Left lung (tissue), 14 donors: ENCODE measurements at places on chromosomes 12 and 14.
A peak's percentile ranks its signal among the peaks of the same experiment; 100 is the strongest.

DNA sequence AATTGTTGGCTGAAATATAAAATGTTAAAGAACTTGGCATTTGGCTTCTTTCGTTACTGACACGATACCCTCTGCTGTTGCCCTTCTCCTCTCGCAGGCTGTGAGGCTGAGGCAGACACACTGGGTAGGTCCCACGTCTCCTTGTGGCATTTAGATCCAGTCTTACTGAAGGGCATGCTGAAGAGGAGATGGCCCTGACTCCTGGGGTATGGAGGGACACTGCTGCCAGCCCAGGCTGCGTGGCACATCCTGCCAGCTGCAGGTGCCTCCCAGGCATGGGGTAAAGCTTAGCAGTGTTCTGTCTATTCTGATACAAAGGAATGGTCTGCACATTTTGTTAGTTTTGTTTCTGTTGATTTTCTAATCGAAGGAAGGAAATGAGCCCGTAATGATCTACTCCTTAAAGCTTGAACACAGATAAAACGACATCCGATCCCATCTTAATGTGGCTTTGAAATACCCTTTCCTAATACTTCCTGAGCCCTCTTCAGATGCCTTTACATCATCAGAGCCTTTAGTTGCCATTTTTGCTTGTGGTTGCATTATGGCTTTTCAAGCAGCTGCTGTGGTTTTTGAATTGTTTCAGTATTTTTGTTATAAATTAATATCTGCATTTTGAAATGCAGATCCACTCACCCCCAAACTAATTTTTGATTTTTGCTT is 61.1 kb downstream of the WDR20 start:
- DNase-seq, result no peak

DNA sequence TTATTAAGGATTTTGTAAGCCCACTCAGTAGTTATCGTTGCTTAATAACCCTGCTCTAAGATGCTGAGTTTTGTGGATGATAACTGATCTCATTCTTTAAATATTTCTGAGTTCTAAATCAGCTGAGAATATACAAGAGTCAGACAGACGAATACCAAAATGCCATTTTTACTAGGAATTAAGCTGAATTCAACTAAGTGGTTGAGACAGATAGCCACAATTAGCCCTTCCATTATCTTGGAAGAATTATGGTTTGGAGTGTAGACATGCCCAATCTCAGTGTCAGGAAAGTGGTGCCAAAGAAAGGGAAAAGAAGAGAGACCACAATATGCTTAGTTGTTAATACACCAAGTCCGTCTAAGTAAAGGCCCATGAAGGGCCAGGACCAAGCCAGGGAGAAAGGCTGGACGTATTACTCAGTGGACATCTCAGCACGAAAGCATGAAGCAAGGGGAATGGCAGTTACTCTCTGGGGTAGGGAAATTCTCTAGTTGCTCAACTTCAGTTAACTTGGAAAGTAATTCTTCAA is 58.6 kb downstream of the KCNA5 start:
- DNase-seq, result no peak

DNA sequence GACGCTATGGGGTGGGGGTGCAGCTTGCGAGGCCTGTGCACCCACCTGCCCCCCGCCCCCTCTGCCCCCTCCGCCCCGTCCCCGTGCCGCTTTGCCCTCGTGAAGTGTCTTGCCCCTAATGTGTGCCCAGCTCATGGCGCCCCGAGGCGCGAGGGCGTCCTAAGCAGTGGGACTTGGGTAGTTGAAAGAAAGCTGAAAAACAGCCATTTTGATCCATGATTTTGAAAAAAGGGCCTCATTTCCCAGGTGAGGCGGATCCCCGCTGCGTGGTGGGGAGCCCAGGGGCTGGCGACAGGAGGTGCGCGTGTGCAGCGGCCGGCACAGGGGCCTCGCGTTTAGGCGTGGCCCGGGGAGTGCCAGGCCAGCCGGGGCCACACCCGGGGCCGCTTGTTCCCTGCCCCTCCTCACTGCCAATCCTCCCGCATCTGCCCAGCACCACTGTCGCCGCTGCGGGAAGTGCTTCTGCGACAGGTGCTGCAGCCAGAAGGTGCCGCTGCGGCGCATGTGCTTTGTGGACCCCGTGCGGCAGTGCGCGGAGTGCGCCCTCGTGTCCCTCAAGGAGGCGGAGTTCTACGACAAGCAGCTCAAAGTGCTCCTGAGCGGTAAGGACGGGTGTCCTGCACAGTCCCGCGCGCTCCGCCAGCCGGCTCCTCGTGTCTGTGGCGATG is 11.8 kb downstream of the ZFYVE21 start:
- peak; percentile 70 for DNase-seq

- DNase-seq, result no peak
Measured at GRCh38 chr12:101832030-101832429, 1.3 kb upstream of the GNPTAB start.

DNA sequence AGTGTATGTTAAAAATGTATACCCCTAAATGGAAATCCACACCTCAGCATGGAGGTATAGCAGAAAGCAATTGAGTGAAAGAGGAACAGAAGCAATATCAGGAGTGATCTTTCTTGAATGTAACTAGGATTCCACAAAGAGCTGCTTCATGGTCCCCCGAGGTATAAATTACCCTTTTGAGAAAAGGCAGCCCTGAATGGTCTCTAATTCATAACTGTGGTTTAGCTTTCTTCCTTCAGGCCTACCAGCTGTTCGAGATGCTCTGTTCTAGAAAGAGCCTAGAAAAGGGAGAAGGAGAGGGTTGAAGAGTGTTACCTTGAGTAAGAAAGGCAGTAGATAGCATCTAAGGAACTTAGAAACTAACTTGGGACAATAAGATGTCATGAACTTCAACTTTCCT is 42.9 kb upstream of the CSRNP2 start:
- no peak for DNase-seq

GRCh38 chr12:124469193-124469888 is 98.1 kb downstream of the NCOR2 start:
- no peak for DNase-seq

DNA sequence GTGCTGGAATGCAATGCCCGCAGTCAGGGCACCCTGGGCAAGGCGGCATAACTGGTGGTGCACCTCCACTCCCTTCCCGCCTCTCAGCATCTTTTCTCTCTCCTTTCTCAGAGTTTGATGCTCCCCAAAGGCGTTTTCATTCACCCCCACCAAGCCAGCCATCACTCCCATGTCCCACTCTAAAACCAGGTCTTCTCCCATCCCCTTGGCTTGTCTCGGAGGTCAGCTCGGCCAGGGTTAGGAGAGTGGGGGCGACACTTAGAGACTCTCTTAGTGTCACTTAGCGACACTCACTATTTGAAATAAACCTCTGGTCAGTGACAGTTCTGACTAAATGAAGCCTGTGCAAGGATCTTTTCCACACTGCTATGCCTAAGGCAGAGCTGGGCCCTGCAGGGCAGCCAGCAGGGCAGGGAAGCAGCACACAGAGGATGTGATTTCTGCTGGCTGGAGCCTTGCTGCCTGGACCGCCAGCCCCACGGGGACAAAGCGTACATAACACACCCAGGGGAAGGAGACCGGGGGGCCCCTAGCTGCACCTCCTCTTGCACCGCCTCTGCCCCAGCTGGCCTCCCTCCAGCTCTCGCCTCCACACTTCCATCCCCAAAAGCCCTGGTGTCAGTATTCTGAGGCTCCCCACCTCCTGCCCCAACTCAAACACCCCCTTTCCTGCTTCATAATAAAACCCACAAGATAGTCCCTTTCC is 64.5 kb downstream of the VWF start:
- DNase-seq, result no peak

- no peak for DNase-seq
Measured at GRCh38 chr12:74849801-74850200, 312.2 kb downstream of the ATXN7L3B start.

GRCh38 chr12:116524311-116524710 is 34.9 kb upstream of the MAP1LC3B2 start:
- no peak for DNase-seq

DNA sequence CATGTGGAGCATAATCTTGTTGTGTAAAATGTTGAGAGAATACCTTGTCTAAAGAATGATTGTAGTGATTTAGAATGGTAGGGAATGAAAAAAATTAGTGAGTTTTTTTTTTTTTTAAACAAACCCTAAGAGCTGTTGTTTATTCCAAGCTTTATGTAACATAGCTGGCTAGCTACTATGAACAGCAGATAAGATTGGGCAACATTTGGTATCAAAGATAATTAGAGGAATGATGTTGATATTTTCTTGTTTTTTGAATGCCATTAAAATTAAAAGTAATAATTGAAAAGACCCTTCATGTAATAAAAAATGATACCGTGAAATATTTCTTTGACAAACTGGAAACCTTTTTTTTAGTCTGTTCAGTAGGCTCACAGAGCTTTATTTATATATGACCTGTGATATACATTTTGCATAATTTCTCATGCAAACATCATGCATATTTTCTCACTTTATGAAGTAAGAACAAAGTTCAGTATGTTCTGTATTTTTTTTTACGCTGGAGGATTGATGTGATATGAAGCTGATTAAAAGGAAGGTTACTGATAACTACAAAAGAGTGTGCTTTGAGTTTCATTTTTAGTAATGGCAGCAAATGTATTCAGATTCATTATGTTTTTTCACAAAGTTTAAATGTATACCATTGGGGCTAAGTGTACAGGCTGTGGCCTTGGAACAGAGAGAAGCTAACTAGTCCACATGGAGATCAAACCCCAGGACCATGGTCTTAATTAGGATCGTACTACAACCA is 8.1 kb downstream of the CPSF6 start:
- DNase-seq, result no peak

DNA sequence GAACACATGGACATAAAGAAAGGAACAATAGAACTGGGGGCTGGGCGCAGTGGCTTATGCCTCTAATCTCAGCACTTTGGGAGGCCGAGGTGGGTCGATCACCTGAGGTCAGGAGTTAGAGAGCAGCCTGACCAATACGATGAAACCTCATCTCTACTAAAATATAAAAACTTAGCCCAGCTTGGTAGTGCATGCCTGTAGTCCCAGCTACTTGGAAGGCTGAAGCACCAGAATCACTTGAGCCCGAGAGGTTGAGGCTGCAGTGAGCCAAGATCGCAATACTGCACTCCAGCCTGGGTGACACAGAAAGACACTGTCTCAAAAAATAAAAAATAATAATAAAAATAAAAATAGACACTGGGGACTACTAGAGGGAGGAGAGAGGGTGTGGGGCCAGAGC is 154.5 kb downstream of the SEC23A start:
- DNase-seq, result no peak
